Cerebellar cortex (tissue), 1 donor: ENCODE measurements at places on chromosomes 6 and 20.

DNA sequence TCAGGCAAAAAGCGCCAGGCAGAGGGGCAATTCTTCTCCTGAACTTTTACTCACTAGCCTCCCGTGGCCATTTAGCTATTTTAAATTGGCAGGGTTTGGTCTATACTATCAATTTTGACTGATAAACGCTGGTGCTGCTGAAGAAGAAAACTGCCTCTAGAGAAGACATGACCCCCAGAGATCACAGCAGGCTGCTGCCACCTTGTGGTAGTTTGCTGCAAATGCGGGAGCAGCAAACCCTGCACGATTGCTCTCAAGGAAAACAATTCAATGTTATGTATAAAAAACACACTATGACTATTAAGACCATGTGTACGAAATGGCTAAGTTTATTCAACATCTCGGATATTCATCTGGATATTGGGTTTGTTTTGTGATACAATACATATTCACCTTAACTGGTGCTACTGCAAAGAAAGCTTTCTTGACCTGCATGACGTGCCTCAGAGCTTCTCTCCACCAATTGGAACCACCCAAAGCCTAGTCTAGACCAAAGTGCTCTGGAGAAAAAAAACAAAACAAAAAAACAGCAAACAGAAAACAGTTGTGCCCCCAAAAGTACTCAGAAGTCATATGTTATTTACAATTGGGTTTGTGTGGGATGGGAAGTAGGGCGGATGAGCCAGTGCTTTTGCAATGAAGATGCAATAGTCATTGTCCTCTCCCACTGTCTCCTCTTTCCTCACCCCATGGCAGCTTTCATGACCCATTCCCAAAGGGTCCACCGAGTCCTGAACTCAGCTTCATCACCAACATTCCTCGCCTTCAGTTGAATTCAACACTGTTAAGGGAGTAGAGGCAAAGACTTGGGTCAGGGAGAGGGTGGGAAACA is 19.6 kb upstream of the IL17F start:
- DNase-seq = peak; percentile 71

GRCh38 chr6:142075516-142076101 is 57.1 kb upstream of the GJE1 start:
- no peak for DNase-seq

DNA sequence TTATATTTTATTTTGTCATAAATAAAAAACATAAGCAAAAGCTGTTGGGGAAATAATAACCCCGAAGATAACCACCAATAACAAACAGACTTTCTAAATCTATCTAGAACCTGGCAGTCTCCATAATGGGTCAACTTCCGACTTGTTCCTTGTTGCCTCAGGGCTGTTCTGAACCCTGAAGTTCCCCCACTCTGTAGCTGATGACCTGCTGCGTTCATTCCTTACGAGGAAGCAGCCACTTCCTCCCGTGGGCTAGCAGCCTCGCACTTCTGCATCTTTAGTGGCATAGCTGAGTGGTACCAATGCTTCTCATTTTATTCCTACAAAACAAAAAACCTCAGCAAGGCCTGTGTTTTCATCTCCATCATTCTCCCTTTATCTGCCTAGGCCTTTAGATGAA is 103.0 kb downstream of the PLEKHG1 start:
- no peak for DNase-seq

DNA sequence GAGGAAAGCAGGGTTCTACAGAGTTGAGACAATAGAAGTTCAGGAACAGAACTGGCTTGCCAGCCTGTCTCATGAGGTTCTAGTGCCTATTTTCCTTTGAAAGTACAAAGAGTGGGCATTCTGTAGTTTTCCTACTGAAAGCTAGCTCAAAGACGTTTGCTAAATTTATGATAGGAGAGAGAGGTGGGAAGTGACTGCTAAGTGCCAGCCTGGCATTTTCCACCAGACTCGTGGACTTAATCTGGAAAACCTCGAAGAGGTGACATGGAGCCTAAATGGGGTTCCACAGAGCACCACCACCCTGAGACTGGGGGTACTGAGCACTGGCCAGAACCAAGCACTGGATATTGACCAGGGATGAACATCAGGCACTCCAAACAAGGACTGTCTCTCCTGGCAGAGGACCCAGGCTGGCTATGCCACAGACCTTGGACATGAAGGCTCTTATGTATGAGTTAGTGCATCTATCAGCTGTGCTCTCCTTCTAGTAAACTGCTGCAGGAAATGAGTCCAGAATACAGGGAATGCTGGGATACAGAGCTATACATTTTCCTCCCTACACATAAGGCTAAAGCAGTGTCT is 7.1 kb downstream of the PEX6 start:
- no peak for DNase-seq

- DNase-seq = no peak
Observed at GRCh38 chr6:112331306-112331705, 15.8 kb upstream of the RFPL4B start.

DNA sequence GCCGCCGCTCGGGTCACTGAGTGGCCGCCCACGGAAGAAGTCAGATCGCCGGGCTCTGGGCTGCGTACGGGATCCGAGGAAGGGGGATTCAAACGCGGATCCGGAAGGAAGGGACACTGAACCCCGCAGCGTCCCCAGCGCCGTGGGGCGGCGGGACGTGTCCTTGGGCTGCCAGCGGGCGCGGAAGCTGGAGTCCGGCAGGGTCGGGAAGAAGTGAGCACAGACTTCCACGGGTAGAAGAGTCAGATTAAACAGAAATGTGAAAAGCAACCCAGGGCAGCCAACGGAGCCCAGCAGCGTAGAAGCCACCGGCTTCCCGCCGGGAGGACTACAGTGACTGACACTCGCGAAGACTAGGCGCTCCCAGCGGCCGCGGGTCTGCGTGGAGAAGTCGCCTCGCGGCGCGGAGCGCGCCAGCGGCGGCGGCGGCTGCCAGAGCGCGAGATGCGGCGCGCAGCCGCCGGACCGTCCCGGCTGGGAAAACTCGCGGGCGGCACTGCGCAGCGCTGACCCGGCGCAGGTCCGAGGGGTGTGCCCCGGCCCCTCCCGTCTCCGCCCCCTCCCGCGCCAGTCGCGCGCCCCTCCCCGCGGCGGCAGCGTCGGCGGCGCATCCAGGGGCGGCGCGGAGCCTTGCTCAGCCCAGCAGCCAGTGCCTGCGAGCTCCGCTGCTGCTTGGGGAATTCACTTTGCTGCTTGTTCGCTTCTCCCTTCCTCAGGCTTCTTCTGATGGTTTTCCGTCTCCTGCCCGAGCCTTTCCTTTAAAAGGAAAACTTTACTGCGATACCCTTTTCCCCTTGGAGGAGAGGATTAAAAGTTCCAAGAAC is at the start of gene SAMD5:
TSS of gene SAMD5 (plus strand) at position 649 of the 824 bp plus-strand sequence. CDS start 239 bp downstream, outside the sequence.
- peak; percentile 11 for DNase-seq

DNA sequence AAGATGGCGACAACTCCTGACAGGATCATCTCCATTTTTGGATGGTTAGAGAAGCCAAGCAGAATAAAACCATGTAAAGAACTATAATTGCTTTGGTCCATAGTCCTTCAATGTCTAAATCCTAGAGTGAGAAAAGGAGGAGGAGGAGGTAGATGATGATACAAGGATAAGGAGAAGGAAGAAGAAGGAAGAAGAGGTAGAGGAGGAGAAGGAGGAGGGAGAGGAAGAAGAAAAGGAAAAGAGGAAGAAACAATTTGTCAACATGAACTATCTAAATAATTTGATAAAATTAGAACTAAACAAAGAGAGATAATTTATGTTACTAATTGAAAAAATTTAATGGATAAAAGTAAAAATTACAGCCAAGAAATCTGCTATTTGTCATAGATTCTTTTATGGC is at the start of gene OR2W1:
TSS of gene OR2W1 (minus strand) at position 101 of the 400 bp plus-strand sequence. CDS start at position 101, 0 bp downstream.
- DNase-seq = no peak
